NCI-H2081 treated with DMSO at 0.1 percent for 48 hours (cell line): ENCODE measurements at places on chromosomes 1 and 21.
A peak's percentile ranks its signal among the peaks of the same experiment; 100 is the strongest.

- no peak for DNase-seq
Measured at GRCh38 chr1:92306020-92306419, 7.2 kb downstream of the RPAP2 start.

GRCh38 chr1:25675729-25676476 lies 59.3 kb downstream of the MAN1C1 start:
- no peak for DNase-seq

- no peak for DNase-seq
Measured at GRCh38 chr1:27864264-27864895, 8.0 kb upstream of the THEMIS2 start.

DNA sequence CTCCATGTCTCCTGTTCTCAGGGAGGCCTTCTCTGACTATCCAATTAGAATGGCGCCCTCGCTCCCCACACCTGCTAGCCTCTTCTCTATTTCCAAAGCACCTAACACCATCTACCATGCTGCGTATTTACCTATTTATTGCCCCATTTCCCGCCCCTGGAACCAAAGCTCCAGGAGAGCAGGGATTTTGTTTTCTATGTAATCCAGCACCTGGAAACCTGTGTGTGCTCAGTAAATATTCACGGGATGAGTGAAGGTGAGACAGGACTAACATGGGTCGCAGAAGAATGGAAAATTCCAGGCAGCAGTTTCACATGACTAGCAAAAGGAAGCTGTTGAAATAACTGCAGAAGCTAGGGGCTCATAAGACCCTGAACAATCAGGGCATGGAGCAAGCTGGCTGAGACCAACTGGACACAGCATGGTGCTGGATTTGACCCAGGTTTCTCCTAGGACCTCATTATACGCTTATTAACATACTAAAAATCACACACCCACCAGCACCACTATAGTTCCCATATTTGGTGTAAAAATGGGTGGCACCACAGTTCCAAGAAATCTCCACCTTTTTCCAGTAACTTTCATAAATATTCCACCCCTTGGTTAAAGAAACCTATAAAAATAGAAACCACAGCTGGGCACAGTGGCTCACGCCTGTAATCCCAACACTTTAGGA lies 15.1 kb upstream of the TENT5B start:
- peak; percentile 49 for DNase-seq

- no peak for DNase-seq
Measured at GRCh38 chr1:60870269-60870865, 212.0 kb upstream of the NFIA start.

DNA sequence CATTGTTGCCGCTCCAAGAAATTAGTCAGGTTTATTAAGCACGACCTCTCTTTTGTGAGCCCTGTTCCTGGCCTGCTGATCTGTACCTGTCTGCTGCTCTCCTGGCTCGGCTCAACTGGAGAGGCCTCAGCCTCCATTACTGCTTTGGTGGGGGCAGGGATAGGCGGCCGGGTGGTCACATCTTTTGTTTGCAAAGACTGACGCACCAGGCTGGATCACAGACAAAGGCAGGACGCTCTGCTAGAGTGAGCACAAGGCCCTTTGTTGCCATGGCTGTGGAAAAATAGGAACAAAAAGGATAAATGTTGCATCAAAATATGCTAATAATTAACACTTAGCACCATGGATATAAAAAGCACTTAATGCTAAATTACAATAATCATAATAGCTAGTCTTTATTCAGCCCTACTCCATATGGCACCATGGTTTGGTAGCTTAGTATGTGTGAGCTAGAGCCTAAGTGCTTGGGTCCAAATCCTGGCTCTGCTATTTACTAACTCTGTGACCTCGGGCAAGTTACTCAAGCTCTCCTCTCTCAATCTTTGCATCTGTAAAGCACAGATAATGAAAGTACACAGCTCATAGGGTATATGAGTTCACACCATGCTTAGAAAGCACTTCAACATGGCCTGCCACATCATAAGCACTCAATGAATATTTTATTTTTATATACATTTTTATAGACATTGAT lies 28.9 kb upstream of the HPDL start:
- no peak for DNase-seq

GRCh38 chr1:61301824-61302657 lies 219.7 kb downstream of the NFIA start:
- DNase-seq = no peak
